ENCODE measurements at places on chromosomes 2 and 18.

GRCh38 chr18:50607378-50607926 is 47.6 kb downstream of the MAPK4 start:
- DNase-seq: no peak

DNA sequence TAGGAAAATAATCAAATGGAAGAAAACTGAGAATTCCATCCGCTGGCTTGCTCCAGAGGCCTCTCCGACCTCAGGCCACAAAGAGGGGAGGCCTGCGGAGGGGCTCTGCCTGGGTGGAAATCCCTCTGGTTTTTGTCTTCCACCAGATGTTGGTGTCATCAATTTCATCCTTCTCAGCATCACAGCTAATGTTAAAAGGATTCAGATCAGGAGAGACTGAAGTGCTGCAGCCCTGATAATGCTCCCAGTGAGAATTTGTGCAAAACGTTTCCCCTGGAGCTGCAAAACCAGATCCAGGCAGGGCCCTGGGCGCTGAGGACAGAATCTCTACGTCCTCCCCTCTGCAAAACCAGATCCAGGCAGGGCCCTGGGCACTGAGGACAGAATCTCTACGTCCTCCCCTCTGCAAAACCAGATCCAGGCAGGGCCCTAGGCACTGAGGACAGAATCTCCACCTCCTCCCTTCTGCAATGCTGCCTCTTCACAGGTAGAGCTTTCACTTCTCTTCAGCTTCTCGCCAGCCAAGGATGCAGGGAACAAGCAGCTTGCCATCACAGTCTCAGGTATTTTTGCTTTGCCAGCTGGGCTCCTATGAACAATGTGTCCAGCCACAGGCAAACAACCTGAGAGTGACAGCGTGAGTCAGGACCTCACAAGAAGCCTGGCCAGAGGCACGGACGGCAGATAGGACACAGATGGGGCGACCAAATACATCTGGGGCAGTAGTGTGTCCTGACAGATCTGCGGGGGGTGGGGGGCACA is 81.2 kb downstream of the TMEM18 start:
- no peak for DNase-seq

- DNase-seq: no peak
Observed at GRCh38 chr2:31334311-31335026, 80.1 kb downstream of the XDH start.

DNA sequence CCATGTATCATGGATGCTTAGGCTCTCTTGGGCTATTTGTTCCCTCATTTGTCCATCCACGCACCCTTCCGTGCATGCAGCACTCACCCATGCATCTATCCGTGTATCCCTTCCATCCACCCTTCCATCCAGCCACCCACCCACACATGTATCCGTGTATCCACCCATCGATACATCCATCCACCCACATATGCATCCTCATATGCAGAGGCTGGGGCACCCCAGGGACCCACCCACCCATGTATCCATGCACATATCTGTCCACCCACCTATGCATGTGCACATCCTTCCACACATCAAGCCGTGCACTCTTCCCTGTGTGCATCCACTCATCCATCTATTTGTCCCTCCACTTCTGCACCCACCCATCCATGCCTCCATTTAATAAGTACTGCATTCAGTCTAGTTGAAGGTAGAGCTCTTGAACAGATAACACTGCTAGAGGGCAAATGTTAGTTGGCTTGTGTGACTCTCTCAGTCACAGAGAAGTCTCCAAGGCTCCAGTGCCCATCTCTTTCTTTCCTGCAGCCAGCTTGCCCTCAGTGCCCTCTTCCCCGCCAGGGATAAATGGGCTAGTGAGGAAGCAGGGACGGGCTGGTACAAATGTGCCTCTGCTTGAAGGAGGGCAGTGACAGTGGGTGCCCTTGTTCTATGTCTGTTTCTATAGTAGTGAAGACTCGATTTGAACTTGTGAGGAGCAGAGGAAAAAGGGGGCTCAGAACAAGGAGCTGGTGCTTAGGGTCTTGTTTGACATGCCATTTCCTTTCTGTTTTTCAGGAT is 61.5 kb downstream of the EMILIN2 start:
- no peak for DNase-seq

DNA sequence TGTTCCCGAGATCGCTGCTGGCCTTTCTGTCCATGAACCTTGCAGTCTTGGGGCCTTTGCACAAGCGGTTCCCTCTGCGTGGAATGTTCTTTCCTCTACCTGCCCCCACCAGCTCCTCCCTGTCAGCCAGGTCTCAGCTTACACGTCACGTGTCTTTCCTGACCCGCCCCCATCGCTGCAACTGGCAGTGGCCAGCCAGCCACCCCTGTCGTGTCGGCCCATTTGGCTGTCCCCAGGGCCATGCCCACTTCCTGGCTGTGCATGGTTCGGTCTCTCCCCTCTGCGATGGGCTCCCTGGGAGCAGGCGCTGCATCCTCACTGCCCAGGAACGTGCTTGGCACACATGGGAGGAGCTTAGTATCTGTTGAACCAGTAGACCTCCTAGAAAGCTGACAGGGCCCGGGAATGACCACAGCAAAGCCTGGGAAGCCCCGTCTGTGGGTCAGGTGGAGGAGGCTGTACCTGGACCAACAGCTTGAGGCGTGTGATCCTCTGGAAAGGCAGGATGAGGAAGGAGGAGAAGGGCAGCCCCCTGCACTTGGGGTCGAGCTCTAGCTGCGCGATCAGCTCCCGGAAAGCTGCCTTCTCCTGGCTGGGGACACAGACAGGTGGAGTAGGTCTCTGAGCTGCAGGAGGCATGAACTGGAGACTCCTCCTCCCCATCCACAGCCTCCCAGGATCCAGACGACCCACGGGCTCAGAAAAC is 21.0 kb downstream of the SNORC start:
- DNase-seq: peak; percentile 14

- DNase-seq: no peak
Observed at GRCh38 chr2:219852626-219853025, 225.2 kb downstream of the SLC4A3 start.

DNA sequence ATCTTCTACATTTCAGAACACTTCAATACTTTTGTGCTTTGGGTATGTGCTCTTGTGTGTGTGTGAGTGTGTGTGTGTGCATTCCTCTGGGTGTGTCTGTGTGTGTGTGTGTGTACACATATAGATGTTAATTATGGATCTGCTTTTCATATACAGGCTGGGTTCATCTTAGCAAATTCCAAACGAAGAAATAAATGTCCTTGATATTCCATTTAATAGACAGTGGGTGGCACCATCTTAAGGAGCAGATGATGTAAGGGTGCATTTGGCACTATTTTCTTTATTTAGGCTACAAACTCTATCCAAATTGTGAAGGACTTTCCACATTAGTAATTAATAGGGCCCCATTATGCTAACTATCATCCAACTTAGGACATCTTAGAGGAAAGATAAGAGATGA is 425.8 kb upstream of the POU3F3 start:
- DNase-seq: no peak

GRCh38 chr2:179701524-179702110 is 159.8 kb downstream of the ZNF385B start:
- no peak for DNase-seq

- DNase-seq: no peak
Observed at GRCh38 chr18:8003878-8004675, 437.0 kb downstream of the PTPRM start.

GRCh38 chr2:46135958-46136357 is 161.2 kb upstream of the EPAS1 start:
- DNase-seq: no peak

DNA sequence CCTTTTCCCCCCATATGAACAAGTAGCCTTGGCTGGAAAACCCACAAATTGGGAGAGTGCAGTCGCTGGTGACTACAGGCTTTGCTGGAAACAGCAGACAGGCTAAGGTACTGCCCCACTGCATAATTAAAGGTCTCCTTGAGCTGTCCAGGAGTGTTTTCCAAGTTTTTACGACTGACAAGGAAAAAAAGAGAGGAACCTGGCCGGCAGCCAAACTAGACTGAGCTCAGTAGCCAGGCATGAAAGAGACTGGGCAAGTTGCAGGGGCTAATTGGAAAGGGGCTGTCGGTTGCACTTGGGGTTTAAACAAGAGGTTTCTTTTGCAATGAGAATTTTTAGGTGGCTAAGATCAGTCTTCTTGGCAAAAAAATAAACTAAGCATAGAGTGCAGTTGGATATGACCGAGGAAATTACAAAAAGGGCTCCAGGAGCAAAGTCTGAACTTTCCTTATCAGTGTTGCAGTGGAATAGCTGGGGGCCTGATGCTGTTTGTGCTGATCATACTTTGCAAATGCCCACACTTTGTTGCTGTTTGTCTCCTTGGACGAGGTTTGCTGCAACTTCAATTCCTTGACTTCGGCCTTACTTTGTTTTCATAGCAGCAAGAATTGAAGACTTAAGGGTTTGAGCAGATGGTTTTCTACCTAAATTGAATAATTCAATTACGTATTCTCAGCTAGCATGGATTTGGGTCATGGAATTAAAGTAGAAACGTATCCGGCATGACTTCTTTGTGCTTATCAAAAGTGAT is 2.1 kb downstream of the GULP1 start:
- DNase-seq: peak; percentile 82

DNA sequence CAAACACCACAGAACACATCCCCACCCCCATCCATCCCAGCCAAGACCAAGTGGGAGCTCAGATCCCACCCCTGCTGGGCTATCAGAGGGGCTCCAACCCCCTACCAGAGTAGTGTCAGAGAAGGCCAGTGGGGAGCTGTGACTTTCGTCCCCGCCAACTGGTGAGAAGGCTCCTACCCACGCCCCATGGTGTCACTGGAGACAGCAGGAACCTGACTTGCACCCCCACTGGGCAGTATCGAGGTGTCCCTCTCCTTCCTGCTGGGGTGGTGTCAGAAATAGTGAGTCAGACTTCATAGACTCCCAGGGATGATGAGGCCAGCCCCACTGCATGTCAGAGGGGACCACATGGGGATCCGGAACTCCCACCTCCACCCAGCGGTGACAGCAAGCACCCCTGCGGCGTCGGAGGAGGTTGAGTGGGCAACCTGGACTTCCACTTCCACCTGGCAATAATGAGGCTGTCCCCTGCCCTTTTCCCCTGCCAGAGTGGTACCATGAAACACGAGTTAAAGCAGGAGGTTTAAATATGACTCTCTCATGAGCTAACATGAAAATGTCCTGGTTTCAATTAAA is 106.7 kb downstream of the CTIF start:
- no peak for DNase-seq

DNA sequence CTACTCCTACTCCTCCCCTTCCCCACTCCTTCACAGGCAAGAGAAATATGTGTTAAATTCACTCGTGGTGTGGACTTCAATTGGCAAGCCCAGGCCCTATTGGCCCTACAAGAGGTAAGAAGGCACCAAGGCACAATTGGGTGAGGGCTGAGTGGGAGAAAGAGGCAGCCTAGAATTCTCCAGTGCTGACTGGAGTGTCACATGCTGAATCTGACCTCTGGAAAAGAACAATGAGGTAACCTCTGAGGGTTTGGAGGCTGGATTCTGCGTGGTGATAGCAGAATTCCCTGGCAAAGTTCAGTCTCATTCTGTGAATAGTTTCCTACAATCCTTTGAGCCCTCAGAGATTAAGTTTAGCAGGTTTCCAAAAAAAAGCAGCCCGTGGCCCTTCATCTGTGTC is 6.9 kb downstream of the CENPA start:
- DNase-seq: no peak

DNA sequence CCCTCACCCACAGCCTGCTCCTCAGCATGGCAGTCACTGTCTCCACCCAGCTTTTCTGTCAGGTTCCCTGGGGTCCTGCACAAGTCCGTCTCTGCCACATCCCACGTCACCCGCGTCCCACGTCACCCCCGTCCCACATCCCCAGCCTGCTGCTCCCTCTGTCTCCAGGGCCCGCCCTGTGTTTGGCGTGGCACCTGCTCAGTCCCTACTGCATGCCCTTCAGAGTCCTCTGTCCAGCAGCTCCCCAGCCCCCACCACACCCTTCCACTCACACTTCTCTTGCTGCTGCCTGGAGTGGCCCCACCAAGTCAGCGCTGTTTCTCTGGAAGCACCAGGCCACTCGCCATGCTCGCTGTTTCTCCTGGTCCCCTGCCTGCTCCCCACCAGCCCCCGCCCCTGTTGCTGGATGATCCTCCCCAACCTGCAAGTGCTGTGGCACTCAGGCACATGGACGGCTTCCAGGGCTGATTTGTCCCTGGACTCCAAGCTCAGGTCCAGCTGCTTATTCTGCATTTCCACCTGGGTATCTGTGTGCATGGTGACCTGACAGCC is 18.8 kb downstream of the ATG4B start:
- no peak for DNase-seq

DNA sequence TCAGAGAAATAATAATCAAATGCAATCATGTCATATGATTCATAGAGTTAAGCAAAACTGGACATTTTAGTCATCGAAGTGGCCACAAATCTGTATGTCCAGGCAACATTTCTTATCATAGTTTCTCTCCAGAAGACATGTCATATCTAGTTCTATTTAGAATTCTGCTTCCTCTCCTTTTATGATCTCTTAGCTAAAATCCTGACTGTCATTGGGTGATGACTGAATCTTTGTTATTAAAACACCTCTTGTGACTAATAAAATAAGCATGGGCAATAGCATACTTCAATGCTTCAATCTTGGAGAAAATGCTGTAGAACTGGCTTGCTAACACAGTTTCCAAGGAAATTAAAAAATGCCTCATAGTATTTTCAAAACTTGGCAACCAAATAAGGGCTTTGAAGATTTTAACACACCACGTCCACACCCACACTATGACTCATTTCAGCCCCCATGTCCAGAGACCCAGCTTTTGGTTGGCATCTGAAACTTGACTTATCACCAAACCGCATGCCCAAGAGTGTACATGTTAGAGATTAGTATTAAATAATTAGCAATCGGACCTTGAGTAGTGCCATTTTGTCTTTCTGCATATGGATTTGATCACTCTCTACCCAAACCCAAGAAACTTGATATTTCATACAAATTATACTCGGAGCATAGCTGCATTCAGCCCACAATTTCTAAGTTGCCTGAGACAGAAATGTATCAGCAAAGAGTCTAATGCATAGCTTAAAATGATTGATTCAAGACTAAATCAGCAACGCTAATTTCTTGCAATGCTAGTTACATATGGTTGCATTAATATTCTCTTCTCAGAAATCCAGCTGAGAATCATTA is 106.5 kb upstream of the ETAA1 start:
- no peak for DNase-seq

DNA sequence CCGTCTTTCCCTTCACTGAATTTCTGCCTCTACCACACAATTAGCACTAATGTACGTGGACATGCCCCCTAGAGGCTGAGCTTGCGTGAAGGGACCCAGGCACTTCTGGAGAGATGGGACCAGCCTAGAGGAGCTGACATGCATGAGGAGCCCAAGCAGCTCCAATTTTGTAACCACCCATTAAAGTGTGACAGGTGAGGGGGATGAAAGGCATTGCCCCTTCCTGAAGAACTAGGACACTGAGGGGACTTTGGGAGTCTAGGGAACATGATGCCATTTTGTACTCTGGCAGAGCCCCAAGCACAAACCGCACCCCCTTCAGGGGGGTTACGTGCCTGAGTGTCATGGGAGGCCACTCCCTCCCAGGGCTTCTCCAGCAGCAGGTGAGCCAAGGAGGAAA is 63.6 kb downstream of the HNRNPLL start:
- no peak for DNase-seq

- no peak for DNase-seq
Observed at GRCh38 chr2:26317377-26318105, 28.4 kb upstream of the SELENOI start.
